ENCODE measurements at places on chromosomes 11 and 22.

- DNase-seq = no peak
Observed at GRCh38 chr11:9947231-9947864, 283.5 kb downstream of the SWAP70 start.

- DNase-seq = no peak
Observed at GRCh38 chr11:96785073-96785472, 395.3 kb downstream of the JRKL start.

GRCh38 chr22:23898006-23898974 is 4.1 kb downstream of the MIF start:
- no peak for DNase-seq

DNA sequence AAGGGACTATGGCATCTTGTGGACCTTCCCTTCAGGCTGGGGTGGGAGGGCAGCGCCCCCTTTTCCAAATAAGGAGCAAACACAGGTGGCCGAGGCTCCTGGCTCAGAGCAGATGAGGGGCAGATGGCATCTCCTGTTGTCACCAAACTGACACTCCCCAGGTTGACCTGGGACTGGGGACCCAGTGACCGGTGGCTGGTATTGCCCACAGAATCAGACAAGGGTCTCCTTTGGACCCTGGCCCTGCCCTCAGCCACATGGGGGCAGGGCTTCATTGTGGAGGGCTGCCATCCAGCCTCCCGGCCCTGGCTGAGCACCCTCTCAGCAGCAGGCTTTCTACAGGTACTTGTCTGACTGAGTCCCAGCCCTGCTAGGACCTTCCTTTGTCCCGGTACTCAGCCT is 842 bp upstream of the SIGIRR start:
- no peak for DNase-seq

GRCh38 chr11:118230088-118230487 is 5.3 kb upstream of the JAML start:
- DNase-seq = no peak

GRCh38 chr11:75474240-75474639 is 41.2 kb upstream of the KLHL35 start:
- DNase-seq = no peak

DNA sequence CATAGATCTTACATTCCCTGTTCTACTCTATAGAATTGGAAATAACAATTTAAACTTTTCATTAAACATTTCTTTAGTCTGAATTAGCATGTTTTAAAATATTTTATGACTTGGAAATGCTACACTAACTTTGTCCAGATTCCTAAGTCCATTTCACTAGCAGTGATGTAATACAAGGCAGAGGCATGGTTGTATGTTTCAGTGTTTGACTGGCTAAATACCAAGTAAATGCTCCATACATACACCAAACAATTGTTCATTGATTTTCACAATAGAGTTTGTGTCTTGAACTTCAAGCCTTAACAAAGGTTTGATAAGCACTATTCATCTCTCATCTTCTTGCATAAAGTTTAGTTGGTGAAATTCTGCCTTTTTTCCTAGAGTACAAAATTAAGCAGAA is 13.5 kb downstream of the ZBED5 start:
- no peak for DNase-seq

- DNase-seq = no peak
Observed at GRCh38 chr11:129992161-129992944, 10.3 kb downstream of the PRDM10 start.

DNA sequence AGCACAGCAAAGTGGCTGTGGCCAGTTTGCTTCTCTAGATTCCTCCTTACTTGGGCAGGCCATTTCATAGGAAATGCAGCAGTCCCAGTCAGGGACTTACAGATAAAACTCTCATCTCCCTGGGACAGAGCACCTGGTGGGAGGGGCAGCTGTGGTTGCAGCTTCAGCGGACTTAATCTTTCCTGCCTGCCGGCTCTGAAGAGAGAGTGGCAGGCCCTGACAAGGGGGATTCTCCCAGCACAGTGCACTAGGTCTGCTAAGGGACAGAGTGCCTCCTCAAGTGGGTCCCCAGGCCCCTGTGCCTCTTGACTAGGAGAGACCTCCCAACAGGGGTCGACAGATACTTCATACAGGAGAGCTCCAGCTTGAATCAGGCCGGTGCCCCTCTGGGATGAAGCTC is 1649.1 kb downstream of the LRRC4C start:
- DNase-seq = no peak

DNA sequence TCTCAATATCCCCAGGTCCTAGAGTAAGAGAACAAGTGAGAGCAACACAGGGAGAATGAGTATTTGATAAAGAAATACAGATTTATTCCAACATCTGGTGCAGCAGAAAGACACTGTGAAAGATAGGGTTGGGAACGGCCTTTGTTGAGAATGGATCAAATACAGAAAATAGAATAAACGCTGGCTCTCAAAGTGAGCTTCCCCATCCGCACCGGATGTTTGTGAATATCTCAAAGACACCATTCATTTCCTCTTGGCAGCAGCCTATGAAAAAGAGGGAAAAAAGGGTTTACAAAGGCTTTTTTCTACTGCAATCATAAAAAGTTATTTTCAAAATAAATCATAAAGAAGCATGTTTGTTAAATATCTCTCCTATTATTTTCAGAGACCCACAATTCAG is 279.3 kb downstream of the CASP12 start:
- no peak for DNase-seq

GRCh38 chr11:133832096-133832990 is 13.0 kb downstream of the SPATA19 start:
- no peak for DNase-seq

- DNase-seq = peak; percentile 25
Observed at GRCh38 chr11:87176044-87176443, 138.3 kb downstream of the TMEM135 start.

- peak; percentile 12 for DNase-seq
Observed at GRCh38 chr22:43449205-43449830, 37.5 kb downstream of the MPPED1 start.

DNA sequence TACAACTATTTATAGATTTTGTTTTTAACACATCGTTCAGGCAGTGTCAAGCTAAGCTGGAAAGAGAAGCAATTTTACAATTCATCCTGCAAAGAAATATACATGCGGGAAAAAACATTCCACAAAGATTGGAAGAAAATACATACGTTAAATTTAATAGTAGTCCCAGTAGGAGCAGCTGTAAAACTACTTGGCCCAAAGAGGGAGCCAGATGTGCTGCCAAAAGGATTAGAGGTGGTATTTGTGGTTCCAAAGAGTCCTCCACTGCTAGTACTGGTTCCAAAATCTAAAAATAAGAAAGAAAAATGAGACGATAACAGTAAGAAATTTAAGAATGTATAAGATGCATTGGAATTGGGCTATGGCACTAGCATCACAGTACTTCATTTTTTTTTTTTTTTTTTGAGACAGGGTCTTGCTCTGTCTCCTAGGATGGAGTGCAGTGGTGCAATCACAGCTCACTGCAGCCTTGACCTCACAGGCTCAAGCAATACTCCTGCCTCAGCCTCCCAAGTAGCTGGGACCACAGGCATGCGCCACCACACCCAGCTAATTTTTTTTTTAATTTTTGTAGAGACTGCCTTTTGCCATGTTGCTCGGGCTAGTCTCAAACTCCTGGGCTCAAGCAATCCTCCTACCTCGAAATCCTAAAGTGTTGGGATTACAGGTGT is 21.5 kb downstream of the NUP98 start:
- no peak for DNase-seq

GRCh38 chr11:125402435-125402834 is 93.6 kb downstream of the FEZ1 start:
- DNase-seq = no peak

GRCh38 chr11:23789938-23790371 is 706.9 kb upstream of the LUZP2 start:
- DNase-seq = no peak

DNA sequence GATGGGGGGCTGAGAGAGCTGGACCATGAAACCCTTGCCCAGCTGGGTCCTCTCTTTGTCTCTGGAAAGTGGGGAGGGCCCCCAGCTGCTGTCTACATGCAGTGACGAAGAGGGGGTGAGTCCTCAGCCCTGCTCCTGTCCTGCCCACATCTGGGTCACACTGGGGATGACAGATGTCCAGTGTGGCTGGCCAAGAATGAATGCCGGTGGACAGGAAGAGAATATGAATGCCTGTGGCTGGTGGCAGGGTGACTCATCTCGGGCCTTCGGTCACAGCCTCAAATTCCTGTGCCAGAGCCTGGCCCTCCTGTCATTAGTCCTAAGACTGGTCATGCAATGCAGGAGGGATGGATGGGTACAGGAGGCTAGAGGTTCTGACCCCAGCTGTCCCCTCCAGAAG is 2.2 kb upstream of the PNPLA3 start:
- no peak for DNase-seq

DNA sequence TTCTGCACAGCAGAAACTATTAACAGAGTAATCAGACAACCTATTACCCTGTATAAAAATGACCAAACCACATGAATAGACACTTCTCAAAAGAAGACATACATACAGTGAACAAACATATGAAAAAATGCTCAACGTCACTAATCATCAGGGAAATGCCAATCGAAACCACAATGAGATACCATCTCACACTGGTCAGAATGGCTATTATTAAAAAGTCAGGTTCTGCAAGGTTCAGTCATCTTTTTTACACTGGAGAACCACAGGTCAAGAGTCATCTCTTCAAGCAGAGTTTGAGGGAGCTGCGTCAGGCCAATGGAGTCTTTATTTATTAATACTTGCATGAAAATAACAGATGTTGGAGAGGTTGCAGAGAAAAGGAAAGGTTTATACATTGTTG is 40.4 kb downstream of the RCN1 start:
- no peak for DNase-seq

DNA sequence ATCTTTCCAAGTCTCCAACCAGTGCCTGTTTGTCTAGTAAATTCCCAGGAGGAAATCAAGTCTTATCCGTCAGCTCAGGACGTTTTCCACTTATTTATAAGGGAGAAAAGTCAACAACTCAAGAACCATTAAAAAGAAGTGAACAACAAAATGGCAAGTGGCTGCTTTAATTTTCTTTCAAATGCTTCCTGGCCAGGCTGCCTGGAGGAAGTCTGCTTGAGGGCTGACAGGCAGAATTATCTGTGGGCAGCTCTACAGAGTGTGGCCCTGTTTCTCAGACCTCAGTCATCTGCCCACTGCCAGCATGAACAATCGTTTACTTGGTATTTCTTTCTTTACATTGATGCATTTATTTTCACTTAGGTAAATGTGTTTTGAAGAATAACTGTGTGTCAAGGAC is 281.9 kb upstream of the ISX start:
- no peak for DNase-seq

DNA sequence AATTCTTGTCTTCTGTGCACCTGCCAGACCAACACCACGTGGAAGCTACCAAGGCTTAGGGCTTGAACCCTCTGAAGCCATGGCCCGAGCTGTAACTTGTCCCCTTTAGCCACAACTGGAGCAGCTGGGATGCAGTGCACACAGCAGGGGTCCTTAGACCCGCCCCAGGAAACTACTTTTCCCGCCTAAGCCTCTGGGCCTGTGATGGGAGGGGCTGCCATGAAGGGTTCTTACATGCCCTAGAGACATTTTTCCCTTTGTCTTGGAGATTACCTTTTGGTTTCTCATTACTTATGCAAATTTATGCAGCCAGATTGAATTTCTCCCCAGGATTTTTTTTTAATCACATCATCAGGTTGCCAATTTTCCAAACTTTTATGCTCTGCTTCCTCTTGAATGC is 9.7 kb downstream of the PATE3 start:
- peak; percentile 48 for DNase-seq

DNA sequence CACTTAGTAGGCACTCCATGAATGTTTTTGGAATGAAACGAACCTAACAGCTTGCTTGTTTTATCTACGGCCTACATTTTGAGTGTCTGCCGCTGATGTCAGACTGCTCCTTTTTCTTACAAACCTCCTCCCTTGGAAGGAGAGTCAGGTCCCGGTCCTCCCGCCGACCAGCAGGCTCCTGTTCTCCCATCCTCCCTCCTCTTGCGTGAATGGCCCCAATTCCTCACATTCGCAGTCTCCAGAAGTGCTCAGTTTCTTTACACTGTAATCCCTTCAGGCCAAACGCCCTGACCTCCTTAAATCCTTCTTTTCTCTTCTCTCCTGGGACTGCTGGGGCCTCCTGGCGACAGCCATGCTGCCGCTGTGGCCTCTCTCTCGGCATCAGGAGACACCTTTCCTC is 82.6 kb upstream of the CSNK2A3 start:
- no peak for DNase-seq

DNA sequence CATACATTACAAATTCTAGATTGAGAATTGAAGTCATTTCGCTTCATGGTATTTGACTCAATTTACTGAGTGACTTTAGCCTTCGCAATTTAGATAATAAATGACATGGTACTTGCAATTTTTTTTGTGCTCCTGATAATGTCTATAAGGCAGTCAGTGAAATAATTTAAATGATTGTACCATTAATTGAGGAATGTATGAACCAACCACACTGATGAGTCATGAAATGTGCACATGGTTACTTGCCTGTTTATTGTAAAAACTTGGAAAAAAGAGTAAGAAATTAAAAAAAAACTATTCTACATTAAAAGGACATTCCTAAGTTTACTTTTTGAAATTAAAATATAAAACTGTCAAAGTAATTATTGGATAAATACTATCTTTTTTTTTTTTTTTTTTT is 43.3 kb downstream of the DNAJC24 start:
- no peak for DNase-seq

DNA sequence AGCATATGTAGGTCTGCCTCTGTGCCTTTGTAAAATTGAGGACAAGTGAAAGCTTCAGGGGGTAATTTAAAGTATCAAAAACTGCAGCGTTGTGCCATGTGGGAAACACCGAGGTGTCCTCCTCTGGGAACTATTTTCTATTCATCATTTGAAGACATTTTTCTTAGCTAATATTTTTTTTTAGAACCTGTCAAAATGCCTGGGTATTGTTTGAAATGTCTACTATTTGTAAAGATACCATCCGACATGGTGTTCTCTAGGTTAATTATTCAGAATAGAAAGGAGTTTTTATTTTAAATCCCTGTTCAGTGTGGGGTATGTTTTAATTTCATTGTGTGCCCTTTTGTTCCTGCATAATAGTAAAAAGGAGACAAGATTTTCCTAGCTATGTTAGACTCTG is 490.8 kb downstream of the NELL1 start:
- no peak for DNase-seq

- no peak for DNase-seq
Observed at GRCh38 chr22:20523086-20523983, 15.9 kb downstream of the MED15 start.

GRCh38 chr11:119441898-119442243 is 18.9 kb upstream of the THY1 start:
- no peak for DNase-seq

- DNase-seq = no peak
Observed at GRCh38 chr11:70448983-70449567, 50.7 kb downstream of the CTTN start.

GRCh38 chr22:49369726-49370626 is 457.7 kb downstream of the BRD1 start:
- no peak for DNase-seq

- DNase-seq = no peak
Observed at GRCh38 chr22:27154717-27155116, 497.3 kb downstream of the MIAT start.

GRCh38 chr11:126334659-126335462 is 20.6 kb upstream of the ST3GAL4 start:
- DNase-seq = no peak

- no peak for DNase-seq
Observed at GRCh38 chr22:47816863-47817210, 1054.4 kb downstream of the TBC1D22A start.
